NCI-H2107 (cell line): ENCODE measurements at places on chromosomes 3 and 15.

- DNase-seq, result peak; percentile 56
These were observed 43.1 kb upstream of the SLC25A36 start for GRCh38 chr3:140898340-140899180.

DNA sequence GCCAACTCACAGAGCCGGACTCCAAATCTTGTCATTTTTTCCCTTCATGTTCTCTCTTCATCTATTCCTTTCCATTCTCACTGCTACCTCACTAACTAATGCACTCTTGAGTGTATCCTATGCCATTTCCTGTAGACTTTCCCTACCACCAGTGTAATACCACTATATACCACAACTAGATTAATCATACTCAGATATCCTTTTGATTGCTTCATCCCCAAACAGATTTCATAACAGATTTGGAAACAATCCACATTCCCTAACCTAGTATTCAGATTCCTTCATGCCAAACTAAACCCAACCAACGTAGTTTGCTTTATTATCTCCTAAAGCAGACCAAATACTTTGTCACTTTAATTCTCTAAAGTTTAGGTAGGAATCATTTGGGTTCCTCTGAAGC lies 2.6 kb upstream of the PLOD2 start:
- no peak for DNase-seq

DNA sequence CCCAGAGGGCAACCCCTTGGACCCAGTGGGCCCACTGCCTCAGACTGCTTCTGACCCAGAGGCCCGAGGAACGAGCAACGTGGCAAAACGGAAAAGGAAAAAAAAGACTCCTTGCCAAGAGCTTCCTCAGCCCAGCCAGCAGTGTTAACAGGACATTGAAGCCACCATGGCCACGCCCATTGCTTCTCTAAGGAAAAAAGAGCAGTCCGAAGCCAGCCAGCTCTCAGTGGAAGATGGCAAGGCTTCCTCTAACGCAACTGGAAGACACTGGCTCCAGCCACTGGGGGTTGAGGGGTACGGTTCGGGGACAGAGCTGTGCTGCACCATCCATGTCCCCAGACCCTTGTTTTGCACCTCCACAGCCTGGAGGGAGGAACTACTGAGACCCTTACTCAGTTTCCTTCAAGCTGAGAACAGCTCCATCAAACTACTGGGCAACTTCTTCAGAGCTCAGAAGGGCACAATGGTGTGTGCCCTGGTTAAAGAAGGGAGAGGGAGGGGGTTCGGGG lies 10.7 kb downstream of the BMF start:
- DNase-seq, result no peak

GRCh38 chr3:171187706-171188290 lies 161.3 kb upstream of the SLC2A2 start:
- DNase-seq, result peak; percentile 78

DNA sequence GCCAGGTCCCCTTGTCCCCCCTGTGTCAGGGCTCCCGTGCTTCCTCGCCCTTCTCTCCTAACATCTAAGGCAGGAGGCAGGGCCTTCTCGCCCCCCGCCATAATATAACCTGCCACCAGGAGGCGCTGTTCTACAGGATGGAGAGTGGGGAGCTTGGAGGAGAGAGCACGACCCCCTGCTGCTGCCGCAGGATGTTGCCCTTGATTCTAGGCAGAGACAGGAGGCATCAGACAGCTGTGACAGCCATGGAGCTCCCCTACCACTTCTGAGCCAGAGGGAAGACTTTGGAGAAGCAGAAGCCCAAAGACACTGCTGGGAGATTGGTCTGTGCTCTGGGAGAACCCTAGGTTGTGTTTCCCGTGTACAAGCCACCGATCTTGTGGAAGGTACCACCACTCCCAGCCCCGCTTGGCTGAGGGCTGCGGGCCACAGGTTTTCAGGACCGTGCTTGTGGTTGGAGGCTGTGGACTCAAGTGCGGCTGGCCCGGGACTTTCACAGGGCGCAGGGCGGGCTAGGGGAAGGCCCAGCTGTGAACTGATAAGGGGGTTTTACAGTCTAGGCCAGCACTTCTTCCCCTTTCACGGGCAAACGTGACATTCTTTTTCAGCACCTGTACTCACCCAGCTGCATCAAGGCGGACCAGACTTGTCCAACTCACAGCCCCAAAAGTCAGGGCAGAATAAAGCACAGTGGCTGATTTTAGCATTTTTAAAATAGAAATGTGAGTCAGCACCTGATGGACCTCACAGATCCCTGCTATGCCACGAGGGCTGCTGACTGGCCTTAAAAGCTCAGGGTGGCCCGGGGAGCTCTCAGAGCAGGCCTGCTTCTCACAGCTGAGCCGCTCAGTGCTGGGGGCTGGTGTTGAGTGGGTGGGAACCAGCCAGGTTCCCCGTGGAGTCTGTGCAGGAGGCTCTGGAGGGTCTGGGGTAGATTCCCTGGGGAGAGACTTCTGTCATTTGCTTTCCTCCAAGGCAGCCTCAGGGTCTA lies 2.6 kb upstream of the TIGIT start:
- peak; percentile 76 for DNase-seq
